ENCODE measurements at places on chromosomes 3 and 15. TPM values are rescaled to one million over a fixed set of nuclear protein-coding genes. Genes with fewer than 3 reads are reported as not detected.

PLCB2 gene
- total RNA-seq, result not detected

SERP1 gene
- 95.0 TPM for total RNA-seq

SATB1 gene
- total RNA-seq, result not detected

- peak overlapping the region; percentile 97 for H3K27ac ChIP-seq
- H3K27me3 ChIP-seq, result no peaks in the 10 kb centered on the region
- H3K36me3 ChIP-seq, result peaks cover 8% of the 10 kb centered on the region
- H3K4me1 ChIP-seq, result peaks cover 91% of the 10 kb centered on the region
Observed at GRCh38 chr15:74442063-74442462, 8.3 kb upstream of the SEMA7A start.

DNA sequence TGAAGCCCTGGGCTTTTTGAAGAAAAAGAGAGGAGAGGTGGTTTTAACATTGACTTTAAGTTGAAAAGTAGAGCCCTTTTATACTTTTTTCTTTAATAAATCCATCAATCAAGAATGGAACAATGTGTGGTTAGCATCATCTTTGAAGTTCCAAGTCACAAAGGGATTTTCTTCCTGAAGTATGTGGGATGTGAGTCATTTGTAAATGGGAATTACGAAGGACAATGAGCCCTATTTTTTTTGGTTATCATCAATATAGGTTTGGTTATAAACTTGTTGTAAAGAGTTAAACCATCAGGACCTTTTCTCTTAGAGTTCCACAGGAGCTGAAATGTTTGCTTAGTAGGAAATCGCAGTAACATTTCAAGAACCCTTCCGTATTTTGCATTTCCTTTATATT, 38.3 kb downstream of the PIK3CA start:
- H3K27me3 ChIP-seq, result no peaks in the 10 kb centered on the region
- no peaks in the 10 kb centered on the region for H3K36me3 ChIP-seq
- H3K27ac ChIP-seq, result no peak overlapping the region
- no peak for DNase-seq

DNA sequence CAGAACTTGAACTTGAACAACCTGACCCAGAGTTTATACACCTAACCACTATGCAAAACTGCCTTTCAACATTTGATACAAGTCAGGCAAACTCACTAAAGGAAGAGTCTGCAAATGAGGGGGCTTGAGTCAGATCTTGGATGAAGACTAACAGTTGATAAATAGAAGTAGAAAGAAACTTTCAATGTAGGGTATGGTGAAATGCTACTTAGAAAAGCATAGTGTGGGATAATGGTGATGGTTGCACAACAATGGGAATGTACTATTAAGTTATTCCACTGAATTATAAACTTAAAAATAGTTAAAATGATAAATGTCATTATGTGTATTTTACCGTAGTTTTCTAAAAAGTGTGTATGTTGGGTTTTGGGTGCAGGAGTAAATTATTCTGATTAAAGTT, 19.7 kb upstream of the ZNF280D start:
- no peak overlapping the region for H3K27ac ChIP-seq
- H3K4me3 ChIP-seq, result no peak overlapping the region
- no peak for DNase-seq
- no peaks in the 10 kb centered on the region for H3K36me3 ChIP-seq

Measured in HepG2 (cell line).